ENCODE measurements at places on chromosomes 5 and 9. TPM values are rescaled to one million over a fixed set of nuclear protein-coding genes. Genes with fewer than 3 reads are reported as not detected.

Gene AGTPBP1
- 10.4 TPM for polyA plus RNA-seq

GRCh38 chr9:112900901-112901300 lies 10.2 kb upstream of the SLC46A2 start:
- no peak for DNase-seq

DNA sequence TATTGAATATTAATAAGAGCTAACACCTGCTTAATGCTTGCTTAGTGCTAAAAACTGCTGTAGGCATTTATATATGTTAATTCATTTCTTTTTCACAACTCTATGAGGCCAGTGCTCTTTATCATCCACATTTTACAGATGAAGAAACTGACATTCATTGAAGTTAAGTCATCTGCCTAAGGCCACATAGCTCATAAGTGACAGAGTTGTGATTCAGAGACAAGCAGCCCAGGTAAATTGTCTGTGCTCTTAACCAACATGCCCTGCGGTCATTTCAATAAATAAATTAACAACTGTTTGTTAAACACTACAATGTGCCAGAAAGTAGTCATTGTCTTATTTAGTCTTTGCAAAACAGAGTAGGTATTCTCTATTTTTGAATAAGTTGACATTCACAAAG lies 1354.4 kb upstream of the C9orf72 start:
- DNase-seq = no peak

Gene SIGMAR1
- polyA plus RNA-seq = 49.7 TPM

Gene LTC4S
- 6.7 TPM for polyA plus RNA-seq

DNA sequence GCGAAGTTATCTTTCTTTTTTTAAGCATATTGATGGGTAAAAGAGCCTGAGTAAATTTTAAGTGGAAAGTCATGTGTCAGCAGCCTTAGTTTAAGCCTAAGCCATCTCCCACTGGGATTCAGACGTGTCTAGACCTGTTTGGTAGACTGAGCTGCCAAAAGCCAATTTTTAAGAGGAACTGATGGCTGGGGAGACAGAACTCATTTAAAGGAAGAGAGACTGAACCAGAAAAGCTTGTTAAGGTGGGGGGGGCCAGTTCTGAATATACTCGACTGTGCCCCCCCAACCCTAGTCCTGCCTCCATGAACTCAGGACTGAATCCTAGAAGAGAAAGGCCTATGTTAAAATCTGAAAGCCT lies 58.3 kb upstream of the PLPP1 start:
- DNase-seq = no peak

GRCh38 chr5:73419465-73420390 lies 28.8 kb downstream of the FOXD1 start:
- DNase-seq = no peak

Gene PRLR
- 3.6 TPM for polyA plus RNA-seq

- no peak for DNase-seq
These were observed 78.6 kb upstream of the FAM174A start for GRCh38 chr5:100456615-100457014.

Gene LCP2
- polyA plus RNA-seq = 14.1 TPM

GRCh38 chr9:124339603-124340146 lies 75.6 kb downstream of the PSMB7 start:
- no peak for DNase-seq

GRCh38 chr9:27261517-27262211 lies 35.3 kb downstream of the EQTN start:
- no peak for DNase-seq

DNA sequence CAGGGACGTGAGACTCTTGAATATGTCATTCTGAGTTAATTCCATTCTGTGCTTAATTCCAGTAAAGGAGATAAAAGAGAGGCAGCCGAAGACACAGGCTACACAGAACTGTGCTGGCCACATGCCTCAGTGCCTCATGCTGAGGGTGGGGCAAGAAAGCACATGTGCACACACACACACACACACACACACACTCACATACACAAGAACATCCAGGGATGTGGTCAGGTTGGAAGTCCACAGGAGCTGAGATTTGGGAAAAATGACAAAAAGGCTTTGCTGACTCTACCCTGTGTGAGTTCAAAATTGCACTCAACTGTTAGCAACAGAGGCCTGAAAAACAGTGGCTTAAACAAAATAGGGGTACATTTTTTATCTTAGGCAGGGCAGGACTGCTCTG lies 40.5 kb downstream of the ALG2 start:
- no peak for DNase-seq

Gene LCN2
- polyA plus RNA-seq = 1.6 TPM

DNA sequence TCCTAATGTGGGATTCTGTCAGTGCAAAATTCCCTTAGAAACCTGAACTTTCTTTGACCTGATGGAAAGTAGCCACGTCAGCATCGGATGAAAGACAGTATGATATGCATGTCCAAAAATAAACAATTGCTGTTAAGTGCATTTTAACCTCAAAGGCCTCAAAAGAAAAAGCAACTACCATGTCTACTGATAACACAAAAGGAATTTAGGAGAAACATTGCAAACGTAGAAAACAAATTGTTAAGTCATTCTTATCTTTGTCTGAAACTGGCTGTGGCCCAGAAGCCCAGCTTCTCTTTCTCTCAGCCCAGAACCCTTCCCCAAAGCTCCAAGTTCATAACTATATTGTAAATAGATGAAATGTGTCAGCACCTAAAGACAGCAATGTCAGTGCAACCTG lies 11.1 kb upstream of the LHFPL2 start:
- no peak for DNase-seq

GRCh38 chr5:41794471-41794870 lies 75.8 kb downstream of the OXCT1 start:
- no peak for DNase-seq

DNA sequence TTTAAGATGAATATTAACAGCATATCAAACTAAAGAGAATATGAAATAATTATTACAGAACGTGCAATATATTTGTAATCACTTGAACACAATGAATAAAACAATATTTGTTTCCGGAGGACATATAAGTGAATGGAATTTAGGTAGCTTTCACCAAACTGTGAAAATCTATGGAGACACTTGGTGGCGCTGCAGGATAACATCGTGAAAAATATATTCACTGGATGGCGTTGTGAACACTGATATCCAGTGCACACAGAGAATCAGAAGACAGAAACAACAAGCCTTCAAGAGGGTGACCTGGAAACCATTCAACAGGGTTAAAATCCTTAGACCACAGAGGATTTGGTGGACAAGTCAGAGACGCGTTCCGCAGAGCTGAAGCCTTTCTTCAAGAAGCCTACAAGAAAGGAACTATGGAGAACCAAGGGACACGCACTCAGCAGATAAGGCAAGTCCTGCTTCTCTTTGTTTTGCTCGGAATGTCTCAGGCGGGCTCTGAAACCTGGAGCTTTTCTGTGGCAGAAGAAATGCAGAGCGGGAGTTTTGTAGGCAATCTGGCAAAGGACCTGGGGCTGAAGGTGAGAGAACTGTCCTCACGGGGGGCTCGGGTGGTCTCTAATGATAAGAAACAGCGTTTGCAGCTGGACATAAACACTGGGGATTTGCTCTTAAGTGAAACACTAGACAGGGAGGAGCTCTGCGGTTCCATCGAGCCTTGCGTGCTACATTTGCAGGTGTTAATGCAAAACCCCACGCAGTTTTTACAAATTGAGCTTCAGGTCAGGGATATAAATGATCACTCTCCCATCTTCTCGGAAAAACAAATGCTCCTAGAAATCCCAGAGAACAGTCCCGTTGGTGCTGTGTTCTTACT lies at the start of gene PCDHB11:
Gene PCDHB11, plus strand, starts transcription at position 269 of the 877 bp plus-strand sequence. Its CDS starts 148 bp downstream, at position 417.
- DNase-seq = no peak

DNA sequence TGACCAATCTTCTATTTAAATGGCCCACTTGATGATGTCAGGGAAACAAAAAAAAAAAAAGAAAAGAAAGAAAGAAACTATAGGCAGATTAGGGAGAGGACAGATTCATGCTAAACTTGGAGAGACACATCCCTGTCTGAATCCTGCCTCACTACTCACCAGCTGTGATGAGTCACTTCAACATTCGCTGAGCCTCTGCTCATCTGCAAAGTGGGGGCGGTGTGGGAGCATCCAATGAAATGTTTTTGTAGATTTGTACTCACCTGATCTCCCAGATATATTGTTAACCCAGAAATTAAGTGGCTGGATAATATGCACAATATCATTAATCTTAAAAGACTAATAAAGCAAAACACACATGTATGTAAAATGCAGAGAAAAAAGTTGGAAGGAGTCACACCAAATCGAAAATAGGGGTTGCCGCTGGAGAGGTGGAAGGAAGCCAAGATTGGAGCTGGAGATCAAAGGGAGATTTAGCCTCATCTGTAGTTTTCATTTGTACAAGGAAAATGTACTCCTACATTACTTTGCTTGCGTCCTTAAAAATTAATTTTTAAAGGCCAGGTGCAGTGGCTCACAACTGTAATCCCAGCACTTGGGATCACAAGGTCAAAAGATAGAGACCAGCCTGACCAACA lies 17.0 kb upstream of the ERGIC1 start:
- no peak for DNase-seq

Gene GALNT12
- 18.1 TPM for polyA plus RNA-seq

DNA sequence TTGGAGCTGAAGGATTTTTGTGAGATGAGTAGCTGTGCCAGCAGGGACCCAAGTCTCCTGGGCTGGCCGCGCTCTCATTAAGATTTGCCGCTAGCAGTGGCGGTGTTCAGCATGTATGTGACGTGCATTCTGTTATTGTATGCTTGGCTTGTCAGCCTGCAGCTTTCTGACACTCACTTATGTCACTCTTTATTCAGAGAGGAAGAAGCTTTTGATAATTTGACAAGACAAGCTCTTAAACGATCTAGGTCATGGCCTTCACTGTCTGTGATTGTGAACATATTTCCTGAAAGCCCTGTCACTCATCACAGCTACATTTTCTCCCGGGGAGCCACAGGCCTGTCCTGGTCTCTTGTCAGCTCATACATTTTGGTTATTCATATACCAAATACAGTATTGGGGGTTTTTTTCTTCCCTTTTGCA lies 98.2 kb upstream of the GRHPR start:
- no peak for DNase-seq

Gene SLC2A8
- 20.0 TPM for polyA plus RNA-seq

DNA sequence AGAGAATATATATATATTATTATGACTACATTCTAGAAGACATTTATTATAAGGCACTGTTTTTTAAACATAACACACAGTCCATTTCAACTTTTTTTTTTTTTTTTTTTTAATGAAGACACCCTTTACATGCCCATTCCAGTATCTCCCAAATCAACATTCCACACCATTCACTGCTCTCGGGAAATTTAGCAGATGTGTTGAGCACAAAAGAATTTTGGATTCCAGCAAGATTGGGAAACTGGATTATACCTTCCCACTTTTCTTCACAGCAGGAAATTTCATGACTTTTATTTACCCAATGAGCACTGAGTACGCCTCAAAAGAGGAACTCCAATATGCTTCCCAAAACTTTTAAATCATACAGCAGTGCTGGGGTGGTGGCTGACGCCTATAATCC lies 333.6 kb upstream of the DAB2 start:
- DNase-seq = no peak

Gene SLC26A2
- polyA plus RNA-seq = 2.7 TPM

- DNase-seq = no peak
These were observed 25.1 kb upstream of the CD180 start for GRCh38 chr5:67221487-67222242.

GRCh38 chr9:105023788-105024187 lies 95.8 kb upstream of the ABCA1 start:
- no peak for DNase-seq

Gene FOXD1
- polyA plus RNA-seq = 19.2 TPM

Gene ADAMTS19
- 0.28 TPM for polyA plus RNA-seq

DNA sequence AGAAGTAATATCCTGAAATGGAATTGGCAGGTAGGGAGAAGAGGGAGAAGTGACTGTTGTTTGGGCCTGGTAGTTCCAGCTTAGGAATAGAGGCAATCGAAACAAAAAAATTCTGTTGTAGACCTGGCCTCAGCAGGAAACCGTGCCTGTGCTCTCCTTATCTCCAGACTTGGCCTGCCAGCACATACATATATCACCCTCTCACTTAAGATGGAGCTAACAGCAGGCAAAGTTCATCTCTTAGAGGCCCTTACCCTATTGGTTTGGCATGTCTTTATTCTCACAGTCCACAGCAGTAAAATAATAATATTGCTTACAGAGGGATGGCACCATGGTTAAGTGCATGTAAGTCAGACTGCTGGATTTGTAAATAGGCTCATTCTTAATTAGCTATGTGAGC lies 19.6 kb upstream of the TNC start:
- peak; percentile 35 for DNase-seq

Gene GGTA1
- 0.67 TPM for polyA plus RNA-seq

DNA sequence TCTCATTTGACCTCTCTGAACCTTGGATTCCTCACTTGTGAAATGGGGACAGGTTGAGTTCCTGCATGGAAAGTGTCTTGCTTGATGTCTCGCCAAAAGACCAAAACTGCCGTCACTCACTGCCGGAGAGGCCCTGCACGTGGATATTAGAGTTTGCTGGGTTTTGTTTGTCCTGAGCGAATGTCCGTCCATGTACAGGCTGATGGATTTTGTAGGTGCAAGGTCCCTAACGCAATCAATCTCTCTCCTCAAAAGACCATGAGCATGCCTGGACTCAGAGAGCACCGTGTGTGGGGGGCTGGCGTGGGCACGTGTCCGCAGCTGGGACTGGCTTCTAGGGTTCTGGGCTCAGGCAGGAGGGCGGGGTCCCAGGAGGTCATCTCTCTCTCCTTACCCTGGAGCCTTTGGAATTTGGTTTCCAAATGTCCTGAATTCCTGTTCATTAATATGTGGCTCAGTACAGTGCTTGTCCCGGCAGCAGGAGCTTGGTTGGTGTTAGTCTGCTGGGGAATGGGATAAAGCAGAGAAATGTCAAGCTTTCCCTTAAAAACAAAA lies 146.0 kb upstream of the IER5L start:
- DNase-seq = no peak

- no peak for DNase-seq
These were observed 177.4 kb downstream of the SLC28A3 start for GRCh38 chr9:84163052-84163650.

DNA sequence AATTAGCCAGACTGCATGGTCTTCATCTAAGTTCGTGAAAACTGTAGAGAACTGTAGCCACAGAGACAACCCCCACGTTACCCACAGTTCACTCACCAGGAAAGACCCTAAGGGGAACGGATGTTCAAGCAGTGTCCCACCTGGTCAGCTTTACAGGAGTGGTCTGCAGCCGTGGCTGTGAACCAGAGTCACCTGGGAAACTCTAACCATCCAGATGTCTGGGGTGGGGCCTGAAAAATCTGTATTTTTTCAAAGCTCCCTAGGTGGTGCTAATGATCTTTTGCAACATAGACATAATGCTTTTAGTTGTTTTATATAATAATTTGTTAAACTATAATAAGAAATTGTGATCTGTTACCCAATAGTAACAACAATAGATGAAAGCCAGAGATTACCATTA lies 47.7 kb upstream of the ANGPTL2 start:
- DNase-seq = no peak

DNA sequence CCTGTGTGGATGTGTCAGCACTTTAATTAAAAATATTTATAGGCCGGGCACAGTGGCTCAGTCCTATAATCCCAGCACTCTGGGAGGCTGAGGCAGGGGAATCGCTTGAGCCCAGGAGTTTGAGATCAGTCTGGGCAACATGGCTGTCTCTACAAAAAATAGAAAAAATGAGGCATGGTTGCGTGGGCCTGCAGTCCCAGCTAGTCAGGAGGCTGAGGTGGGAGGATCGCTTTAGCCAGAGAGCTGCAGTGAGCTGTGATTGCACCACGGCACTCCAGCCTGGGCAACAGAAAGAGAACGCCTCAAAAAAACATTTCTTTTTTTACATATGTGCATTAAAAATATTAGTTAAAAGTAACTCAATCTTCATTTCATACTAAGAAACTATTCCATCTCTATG lies 6.2 kb downstream of the TBC1D9B start:
- no peak for DNase-seq
